ENCODE measurements at places on chromosomes 1 and 21.

- no peak for DNase-seq
Observed at GRCh38 chr1:54879872-54880271, 7.1 kb downstream of the DHCR24 start.

- DNase-seq: no peak
Observed at GRCh38 chr1:52556641-52557360, 3.9 kb upstream of the TUT4 start.

DNA sequence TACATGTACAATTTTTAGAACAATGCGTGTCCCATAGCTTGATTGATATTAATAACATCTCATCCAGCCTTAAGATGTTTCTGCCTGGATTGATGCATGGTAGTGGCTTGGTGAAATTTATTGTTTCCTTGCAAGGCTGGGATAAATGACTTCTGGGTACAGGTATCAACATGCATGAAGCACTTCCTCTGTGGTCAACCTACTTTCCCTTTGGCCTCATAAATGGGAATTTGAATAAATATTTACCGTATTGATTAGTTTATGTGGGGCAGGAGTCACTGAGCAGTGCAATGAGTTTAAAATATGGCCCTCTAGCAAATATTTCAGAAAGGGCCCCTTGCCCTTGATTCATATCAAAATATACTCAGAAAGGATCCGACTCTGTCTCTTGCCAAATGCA lies 83.9 kb upstream of the KCNE2 start:
- DNase-seq: no peak

DNA sequence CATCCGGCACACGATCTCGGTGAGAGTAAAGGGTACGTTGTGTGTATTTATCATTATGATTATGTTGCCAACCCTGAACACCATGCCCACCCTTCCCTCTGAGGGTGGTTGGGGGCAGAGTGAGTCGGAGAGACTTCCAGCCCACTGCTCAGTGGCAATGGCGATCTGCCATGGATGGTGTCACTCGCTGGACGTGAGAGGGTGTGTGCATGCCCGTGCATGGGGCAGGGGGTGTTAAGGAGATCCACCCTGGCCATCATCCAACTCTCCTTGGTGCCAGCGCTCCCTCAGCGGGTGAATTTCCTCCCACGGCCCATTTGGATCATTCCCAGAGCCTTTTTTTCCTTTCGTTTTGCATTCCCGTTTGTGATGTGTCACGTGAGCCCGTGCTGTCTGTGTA lies 74.1 kb upstream of the CNTN2 start:
- no peak for DNase-seq

DNA sequence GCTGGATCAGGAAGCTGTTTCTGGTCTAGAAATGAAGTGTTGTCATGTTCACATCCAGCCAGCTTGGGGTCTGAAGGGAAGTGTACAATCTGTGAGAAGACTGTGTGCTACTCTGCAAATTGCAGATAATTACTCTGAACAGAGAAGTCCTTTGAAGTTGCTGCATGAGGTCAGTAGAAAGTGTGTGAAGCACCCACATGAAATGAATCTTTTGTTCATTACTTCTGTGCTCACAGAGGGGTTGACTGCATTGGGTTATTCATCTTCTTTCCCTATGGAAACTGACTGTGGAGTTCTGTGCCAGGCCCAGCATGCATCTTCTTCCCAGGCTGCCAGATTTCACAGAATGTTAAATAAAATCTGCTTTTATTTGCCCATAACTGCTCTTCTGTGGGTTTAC lies 47.1 kb downstream of the CTH start:
- DNase-seq: no peak
